ENCODE measurements at places on chromosomes 16 and 17.

GRCh38 chr17:70976447-70976846 is 807.1 kb downstream of the KCNJ2 start:
- DNase-seq, result no peak

DNA sequence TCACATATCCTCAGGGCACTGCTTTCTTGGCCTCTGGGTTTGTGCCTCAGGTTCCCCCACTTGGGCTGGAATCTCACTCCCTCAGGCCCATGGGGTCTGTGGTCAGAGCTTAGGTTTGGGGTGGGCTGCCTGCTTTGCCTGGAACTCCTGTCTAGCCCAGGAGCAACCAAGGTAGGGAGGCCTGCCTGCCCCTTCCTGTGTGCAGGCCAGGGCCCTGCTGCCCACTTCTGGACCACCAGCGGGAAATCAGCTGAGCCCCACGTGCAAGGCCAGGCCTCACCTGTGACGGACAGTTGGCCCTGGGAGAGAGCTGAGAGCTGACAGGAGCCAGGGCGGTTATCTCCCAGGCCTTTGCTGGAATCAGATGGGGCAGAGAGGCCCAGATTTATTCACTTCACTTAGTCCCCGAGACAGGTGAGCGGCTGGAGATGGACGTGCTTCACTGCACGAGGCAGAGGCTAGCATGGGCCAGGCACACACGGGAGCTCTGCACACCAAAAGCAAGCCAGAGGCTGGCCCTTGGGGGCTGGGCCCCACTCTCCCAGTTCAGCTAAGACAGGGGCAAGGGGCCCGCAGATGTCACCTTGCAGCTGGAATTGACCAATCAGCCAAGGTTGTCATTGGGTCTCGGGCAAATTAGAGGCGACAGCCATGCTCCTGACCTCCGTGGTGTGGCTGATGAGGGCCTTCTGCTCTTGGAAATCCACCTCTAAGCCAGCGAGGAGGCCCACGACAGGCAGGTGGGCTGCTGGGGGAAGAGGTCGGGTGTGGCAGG is 49.9 kb upstream of the DOC2B start:
- DNase-seq, result no peak

GRCh38 chr17:13194887-13195286 is 177.1 kb upstream of the ELAC2 start:
- no peak for DNase-seq

- no peak for DNase-seq
Observed at GRCh38 chr16:78057803-78058564, 35.6 kb downstream of the CLEC3A start.

All from neural progenitor cell (in vitro differentiated cells).